AG10803 (cell line): ENCODE measurements at places on chromosomes 4 and X.

DNA sequence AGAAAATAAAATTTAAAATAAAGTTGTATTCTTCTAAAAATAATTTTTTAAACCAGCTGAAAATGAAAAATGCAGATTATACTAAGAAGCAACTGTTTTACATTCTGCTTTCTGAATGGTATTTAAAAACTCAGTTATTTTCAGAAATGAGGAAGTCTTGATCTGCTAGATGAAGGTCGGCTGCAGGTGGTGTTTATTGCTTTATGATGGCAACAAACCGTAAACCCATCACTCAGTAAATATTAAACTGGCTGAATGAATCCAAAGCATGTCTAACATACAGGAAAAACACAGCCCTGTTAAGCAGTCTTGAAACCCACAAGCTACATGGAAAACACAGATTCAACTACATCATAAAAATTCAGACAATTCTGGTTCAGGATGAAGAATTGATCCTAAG lies 29.3 kb downstream of the DYNLT3 start:
- DNase-seq = no peak

- DNase-seq = peak; percentile 34
These were observed 34.5 kb upstream of the HELT start for GRCh38 chr4:184983672-184984356.

DNA sequence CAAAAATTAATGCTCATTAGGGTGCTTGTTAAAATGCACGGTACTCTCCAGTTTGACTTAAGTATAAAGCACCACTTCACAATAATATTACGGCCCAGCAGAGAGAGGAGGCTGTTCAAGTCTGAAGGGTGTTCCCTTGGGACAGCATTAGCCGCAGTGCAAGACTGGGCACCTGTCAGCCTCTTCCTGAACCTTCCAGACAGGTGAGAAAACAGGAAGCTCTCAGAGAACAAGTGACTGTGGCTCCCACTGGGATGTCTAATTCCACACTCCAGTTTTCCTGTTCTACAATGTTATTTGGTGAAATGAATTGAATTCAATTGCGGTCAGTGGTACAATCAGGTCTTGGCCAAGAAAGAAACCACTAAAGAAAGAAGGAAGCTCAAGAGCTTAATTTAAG lies 414.4 kb downstream of the SMARCA1 start:
- DNase-seq = no peak

DNA sequence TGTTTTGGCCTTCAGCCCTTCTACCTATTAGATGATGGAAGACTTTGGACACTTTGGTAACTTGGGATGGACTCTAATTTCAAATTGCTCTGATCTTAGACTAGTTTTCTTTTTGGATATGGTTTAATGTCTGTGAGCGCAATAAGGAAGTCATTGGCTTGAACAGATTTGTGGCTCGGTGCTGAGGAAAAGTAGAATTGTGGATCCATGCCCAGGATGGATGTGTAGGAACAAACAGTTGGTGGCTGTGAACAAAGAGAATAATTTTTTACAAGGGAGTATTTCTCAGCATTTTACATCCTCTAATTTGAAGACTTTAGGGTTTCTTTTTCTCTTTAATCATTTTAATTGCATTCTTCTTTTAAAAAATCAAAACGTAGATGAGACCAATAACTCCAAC lies 327.1 kb downstream of the GLUD2 start:
- no peak for DNase-seq

DNA sequence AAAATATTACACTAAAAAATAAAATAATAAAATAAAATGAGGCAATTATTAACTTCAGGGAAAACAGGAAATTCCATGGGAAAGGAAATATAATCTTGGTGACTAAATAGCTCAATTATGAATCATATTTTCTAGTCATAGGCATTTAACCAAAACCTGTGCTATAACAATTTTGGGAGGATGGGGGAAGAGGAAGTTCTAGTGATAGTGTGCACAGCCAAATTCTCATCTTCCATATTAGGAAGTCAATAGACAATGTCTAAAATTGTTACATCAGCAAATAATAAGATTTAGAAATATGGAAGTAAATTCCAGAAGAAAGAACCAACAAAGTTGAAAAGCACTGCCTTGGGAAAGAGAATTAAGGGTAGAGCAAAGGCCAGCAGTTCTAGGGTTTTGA lies 2.8 kb downstream of the AWAT2 start:
- DNase-seq = peak; percentile 47

DNA sequence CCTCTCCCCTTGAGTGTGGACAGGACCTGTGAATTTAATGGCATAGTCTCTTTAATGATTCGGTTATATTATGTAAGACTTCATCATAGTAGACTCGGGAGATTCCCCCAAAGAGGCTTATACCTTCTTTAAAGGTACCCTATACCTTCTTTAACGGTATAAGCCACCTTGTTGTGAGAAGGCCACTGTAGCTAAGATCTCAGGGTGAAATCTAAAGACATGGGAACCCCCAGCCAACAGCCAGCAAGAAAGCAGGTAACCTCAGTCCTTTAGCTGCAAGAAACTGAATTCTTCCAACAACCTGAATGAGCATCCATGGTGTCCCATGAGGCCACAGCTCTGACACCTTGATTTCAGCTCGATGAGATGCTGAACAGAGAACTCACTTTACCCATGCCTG lies 931 bp downstream of the DDX60 start:
- no peak for DNase-seq

- peak; percentile 63 for DNase-seq
These were observed 2.8 kb downstream of the SFRP2 start for GRCh38 chr4:153785910-153786721.

- DNase-seq = peak; percentile 78
These were observed 691 bp upstream of the IGFBP7 start for GRCh38 chr4:57110640-57111511.

GRCh38 chrX:17405225-17405969 lies 30.4 kb downstream of the NHS start:
- DNase-seq = peak; percentile 50

- DNase-seq = peak; percentile 94
These were observed 56.0 kb downstream of the PDLIM5 start for GRCh38 chr4:94507708-94508107.

GRCh38 chrX:138127314-138127713 lies 561.4 kb downstream of the ZIC3 start:
- DNase-seq = peak; percentile 38

DNA sequence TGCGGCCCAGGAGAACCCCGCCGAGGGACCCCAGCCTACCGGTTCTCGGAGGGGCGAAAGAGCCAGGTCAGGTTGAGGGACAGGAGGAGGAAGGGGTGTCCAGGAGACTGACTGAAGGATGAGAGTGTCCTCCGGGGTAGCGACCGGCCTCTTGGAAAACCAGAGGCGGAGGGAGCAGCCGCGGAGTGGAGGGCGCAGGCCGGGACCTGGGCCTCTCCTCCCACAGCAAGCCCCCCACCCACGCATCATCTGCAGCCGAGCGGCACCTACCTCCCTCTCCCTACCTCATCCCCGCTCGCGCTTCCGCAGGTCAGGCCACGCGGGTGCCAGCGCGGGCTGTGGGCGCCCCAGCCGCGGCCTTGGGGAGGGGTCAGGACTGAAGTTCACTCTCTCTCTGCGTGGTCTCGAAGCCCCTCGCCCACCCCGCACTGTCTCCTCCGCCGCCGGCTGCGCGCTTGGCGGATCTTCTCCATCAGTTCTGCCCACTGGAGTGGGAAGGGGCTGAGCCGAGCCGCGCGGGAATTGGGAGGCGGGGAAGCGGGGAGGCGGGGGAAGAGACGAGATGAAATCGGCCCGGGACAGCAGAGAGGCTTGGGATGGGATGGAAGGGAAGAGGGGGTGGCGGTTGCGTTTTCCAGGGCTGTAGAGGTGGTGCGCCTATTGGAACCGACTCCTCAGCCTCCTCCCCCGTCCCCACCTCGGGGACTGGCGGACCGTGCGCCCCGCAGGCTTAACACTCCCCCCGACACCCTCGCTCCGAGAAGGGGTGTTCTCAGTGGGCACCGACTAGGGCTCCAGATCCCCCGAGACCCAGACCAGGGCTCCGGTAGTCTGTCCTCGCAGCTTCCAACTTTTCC lies 1.8 kb downstream of the NLGN4X start:
- DNase-seq = no peak

- no peak for DNase-seq
These were observed 218.2 kb downstream of the DHRSX start for GRCh38 chrX:2282490-2283090.

GRCh38 chr4:1874201-1874600 lies 3.0 kb downstream of the NSD2 start:
- no peak for DNase-seq

DNA sequence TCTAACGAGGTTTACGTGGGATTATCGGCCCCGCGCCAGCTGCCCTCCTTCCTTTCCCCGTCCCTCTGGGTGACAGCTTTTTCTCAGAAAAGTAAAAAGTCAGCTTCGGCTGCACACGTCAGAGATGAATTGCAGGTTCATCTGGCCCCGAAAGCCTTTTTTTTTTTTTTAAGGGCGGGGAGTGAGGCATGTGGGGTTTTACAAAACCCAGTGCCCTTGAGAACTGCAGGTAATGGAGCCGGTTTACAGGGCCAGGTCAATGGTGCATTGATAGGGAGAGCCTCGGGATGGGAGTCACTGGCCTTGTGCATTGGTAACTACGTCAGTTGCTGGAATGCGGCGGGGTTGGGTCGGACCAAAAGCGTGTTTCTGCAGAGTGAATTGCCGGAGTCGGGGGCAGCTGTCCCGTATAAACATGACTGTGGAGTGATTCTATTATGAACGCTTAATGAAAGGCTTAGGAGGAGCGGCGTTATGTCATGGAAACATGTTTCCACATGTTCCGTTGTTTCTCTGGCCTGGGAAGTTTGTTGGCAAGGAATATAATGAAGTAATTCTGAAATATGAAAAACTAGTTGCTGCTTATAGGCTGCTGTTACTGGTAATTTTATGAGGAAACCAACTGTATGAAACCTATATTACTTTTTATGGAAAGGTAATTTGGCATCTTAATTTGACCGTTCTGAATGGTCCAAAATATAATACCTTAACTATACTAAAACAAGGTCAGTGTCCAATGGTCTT lies 1.1 kb downstream of the HSPA4L start:
- peak; percentile 49 for DNase-seq

GRCh38 chr4:151323667-151324066 lies 1.7 kb downstream of the SH3D19 start:
- no peak for DNase-seq

DNA sequence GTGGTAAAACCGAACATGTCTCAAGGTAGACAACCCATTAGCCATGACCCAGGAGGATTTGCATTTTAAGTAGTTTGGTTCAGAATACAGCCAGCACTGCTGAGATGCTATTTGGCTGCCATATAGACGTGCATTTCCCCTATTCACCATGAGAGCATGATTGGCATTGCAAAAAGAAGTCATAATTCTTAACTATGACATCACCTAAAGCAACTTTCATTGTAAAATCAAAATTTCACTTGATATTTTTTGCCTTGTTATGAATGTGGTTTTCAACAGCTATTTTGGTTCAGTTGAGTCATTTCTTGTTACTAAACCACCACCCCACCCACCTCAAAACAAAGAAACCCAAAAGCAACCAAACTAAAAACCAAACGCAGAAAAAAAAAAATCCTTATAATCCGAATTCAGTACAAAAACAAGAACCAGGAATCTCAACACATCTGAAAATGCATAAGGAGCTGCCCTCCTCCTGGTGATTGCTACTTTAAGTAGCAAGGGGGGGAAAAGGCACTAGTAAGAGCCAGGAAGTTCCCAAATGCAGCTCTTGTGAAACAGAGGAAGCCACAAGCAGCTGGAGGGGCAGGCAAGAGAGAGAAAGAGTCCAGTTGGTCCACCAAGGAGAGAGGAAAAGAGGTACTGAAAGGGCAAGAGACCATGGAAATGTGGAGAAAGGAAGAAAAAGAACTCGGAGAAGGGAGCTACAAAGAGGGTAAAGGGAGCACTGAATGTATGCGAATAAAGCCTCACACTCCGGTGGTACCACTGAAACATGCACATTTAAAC lies 3.1 kb downstream of the SLITRK4 start:
- no peak for DNase-seq

- DNase-seq = peak; percentile 36
These were observed 51.0 kb upstream of the NHSL2 start for GRCh38 chrX:71859637-71860036.

DNA sequence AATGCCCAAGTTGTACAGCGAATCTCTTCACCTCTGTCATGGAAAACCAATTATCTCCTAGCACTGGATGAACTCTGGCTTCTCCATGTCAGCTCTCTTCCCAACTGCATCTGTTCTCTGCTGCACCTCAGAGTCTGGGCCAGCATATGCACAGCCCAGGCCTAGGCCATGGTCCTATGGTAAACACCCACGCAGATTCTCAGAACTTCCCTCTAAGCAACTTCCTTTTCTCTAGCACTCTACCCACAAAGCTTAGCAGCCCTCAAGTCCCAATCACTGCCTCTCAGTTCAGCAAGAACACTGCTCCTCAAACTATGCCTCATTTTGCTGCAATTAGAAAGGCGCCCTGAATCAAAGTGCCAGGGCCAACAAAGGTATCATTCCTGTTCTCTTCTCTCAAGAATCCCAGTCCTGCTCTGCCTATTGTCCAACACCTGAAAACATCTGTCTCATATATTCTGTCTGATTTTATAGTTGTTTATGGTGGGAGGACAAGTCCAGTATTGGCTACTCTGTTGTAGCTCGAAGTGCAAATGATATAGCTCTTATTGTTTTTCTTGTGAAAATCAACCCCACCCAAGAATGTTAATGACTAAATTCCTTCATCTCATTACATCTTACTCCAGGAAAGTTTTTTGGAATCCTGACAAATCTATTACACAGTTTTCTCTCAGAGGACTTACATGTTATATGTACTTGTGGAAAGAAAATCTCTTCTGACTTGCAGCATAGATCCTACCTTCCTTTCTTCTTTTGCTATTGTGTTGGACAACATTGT lies 85.4 kb downstream of the DCHS2 start:
- DNase-seq = no peak

DNA sequence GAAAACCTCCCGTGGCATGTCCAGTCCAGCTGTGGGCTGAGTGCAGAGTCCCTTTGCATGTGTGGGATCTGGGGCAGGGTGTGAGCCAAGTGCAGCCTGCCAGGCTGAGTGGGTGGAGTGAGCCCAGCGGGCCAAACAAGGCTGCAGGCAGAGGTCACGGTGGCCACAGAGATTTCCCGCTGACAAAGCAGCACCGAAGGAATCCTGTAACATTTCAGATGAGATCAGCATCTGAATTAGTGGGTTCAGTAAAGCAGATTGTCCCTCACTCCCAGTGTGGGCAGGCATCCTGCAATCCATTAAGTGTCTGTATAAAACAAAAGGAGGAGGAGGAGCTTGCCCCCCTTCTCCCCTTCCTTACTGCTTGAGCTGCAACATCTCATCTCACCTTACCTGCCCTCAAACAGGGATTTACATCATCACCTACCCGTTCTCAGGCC lies 324.4 kb downstream of the FAT4 start:
- peak; percentile 22 for DNase-seq

- no peak for DNase-seq
These were observed 5.8 kb downstream of the PRRG3 start for GRCh38 chrX:151701071-151701470.
